SHP77 treated with DMSO at 0.1 percent for 48 hours (cell line): ENCODE measurements at places on chromosomes 13 and 19.

GRCh38 chr19:39983695-39984300, 12.8 kb downstream of the PSMC4 start:
- no peak for DNase-seq

DNA sequence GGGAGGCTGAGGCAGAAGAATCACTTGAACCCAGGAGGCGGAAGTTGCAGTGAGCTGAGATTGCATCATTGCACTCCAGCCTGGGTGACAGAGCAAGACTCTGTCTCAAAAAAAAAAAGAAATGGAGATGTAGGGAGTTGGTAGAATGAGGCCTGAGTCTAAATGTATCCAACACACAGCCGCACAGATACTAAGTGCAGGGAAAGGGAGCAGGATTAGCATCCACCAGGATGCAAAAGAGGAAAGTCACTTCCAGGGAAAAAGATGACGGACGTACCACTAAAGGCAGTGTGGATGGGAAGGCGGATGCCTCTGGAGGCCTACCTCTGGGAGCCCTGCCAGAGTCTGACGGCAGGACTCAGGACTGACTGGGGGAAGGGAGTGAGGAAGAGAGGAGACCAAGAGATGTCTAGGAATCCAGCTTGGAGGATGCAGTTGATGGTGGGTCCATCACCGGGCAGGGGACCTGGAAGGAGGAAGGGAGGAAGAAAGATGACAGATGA, 6.8 kb downstream of the FAM98C start:
- DNase-seq: no peak

DNA sequence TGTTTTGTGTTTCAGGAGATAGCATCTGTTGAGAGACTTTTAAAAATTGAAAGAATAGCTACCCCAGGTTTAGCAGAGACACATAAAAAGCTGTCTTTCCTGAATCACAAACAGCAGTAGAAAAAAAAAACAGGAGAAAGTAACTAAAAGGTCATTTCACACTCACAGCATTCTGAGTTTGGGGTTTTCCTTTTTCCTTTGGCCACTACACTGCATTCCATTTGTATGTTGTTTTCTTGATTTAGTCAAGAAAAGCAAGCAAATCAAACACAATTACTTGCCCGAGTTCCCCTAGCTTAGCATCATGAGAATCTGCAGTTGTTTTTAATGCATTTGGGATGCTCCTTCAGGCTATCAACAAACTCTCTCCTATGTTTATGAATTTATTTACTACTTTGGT, 161.0 kb downstream of the KCTD12 start:
- DNase-seq: no peak

- no peak for DNase-seq
These were observed 15.2 kb downstream of the PLEKHF1 start for GRCh38 chr19:29680447-29680846.

DNA sequence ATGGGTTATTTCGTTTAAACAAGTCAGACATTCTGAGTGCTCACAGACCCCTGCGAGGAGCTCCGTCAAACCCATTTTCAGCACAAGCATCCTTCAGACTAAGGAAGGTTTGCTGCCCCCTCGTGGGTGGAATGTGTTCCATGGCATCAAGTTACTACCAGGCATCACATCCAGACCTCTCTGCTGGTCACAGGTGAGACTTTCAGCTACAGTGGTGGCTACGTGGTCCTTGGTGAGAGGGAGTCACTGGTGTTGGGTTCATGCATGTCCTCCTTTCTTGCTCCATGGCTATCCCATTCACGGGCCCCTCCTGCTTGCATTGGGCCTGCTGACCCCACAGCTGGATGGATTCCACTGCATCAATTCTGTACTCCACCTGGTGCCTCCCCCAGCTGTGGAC, 9.1 kb upstream of the LILRB5 start:
- no peak for DNase-seq

- DNase-seq: no peak
These were observed 3.0 kb downstream of the IRS2 start for GRCh38 chr13:109783447-109783814.

DNA sequence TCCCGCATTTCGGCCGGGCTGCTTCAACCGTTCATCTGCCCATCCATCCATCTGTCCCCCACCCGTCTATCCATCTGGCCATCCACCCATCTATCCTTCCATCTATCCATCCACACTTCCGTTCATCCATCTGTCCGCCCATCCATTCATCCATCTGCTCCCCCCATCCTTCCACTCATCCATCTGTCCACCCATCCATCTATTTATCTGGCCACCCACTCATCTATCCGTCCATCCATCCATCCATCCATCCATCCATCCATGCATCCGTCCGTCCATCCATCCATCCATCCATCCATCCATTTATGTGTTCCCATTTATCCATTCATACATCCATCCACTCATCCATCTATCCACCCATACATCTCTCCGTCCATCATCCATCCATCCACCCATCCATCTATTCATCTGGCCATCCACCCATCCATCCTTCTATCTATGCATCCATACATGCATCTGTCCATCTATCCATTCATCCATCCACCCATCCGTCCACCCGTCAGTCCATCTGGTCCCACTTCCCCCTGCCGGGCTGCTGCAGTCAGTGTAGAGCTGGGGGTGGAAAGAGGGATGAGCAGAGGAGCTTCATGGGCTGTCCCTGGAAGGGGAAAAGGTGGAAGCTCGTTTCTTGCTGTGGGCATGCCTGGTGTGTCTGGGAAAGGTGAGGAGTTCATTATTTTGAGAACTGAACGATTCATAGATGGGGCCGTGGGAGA, 722 bp downstream of the HSD11B1L start:
- no peak for DNase-seq

GRCh38 chr19:51006406-51006805, 5.0 kb upstream of the KLK8 start:
- DNase-seq: no peak

DNA sequence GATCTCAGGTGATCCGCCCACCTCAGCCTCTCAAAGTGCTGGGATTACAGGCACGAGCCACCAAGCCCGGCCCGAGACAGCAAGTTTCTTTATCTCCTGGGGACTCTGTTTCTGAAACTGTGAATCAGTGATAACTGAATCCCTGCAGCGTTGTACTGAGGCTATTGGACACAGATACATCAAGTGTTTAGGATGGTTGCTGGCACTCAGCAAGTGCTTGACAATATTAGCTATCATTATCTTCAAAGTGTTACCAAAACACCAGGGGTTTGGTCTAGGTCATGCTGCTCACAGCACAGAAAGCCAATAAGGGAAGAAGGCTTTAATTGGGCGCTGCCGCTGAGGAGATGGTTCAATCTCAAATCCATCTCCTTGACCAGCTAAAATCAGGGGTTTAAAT, 20.5 kb upstream of the PNMA8C start:
- DNase-seq: no peak

DNA sequence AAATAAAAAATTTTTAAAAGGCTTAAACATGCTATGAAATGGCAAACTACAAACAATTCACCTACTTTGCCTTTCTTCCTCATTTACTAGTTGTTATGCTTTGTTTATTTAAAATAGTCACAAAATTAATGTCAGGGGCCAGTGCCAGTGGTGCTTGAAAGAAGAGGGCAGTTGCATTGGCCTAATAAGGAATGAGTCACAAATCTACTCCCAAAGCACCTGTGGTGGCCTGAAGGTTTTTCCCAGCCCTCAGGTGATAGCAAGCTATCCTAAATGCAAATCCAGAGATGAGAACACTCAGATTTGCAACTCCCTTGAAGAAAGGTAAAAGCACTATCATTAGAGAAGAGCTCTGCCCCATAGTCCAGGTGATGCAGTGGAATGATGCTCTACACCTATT, 103.6 kb downstream of the MBNL2 start:
- DNase-seq: no peak

DNA sequence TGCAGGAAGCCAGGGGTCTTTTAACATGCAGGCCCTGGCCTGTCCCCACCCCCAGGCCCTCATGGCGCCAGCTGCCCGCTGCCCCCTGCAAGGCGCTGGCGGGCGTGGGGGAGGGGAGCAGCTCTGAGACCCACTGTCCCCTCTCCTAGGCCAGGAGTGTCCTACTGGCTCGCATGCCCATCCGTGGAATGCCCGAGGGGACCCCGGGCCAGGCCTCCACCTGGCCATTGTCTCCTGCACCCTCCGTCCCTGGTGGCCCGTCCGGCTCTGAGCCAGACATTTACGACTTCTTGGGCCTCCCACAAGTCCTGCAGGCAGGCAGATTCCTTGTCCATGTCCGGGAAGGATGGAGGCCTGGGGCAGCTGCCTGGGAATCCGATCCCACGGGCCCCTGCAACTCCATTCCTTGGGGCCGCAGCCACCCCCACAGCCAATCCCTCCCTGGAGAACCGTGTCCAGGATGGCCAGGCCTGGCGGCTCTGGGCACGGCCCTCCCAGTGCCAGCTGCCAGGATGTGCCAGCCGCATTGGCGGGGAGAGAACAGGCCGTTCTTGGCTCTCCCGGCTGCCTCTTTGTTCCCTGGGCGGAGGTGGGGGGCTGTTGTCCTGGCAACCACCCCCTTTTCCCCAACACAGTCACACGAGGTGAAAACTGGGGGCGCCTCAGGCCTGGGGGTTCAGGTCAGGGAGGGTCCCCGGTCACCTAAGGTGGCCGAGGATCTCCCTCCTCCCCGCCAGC, 10.5 kb upstream of the PLIN3 start:
- DNase-seq: no peak

DNA sequence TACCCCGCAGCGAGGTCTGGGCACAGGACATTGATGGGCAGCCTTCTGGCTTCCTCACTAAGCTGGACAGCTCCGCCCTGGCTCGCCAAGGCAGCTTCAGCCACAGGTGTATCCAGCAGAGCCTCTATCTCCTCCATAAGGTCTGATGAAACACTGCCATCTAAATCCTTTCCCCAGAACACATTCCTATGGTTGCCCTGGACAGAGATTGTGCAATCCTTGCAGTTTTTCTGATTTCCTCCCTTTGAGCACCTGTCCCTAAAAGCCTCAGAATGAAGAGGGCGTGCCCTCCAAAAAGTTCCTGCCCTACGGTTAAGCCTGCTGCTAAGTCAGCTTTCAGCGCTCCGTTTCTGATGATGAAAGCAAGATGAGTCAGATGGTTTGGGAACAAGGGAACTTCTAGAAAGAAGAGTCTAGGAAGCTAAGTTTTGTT, 21.0 kb downstream of the CLEC4M start:
- DNase-seq: no peak

- no peak for DNase-seq
These were observed 61.8 kb downstream of the AKAP11 start for GRCh38 chr13:42333613-42334328.

- no peak for DNase-seq
These were observed at the start of gene PMIS2 for GRCh38 chr19:35585848-35586247. Gene PMIS2 (plus strand): TSS chr19:35586173. CDS start chr19:35586260, 87 bp downstream.

GRCh38 chr13:40306817-40307216, 359.6 kb downstream of the FOXO1 start:
- DNase-seq: no peak

- DNase-seq: no peak
These were observed 139.4 kb downstream of the LHFPL6 start for GRCh38 chr13:39463611-39464010.

DNA sequence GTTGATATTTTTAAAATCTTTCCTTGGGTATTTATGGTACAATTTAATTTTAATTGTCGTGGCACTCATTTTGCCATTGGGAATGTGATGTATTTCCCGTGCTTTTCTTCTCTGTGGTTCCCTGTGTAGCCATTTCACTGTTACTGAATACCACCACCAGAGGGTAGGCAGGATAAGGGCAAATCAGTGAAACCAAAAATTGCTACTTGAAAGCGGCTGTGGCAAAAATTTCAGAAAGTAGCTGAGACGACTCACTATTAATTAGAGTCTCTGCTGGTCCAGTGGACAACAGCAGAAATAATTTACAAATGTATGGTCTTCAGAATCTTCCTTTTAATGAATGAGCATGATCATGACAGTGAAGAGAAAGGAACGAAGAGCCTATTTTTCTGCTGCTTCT, 34.4 kb upstream of the MIR17HG start:
- DNase-seq: no peak

GRCh38 chr19:29540114-29540513, 14.3 kb downstream of the VSTM2B start:
- DNase-seq: no peak

- no peak for DNase-seq
These were observed 5.8 kb upstream of the ERCC2 start for GRCh38 chr19:45376045-45376724.

GRCh38 chr13:40484101-40484800, 182.2 kb downstream of the FOXO1 start:
- DNase-seq: no peak

DNA sequence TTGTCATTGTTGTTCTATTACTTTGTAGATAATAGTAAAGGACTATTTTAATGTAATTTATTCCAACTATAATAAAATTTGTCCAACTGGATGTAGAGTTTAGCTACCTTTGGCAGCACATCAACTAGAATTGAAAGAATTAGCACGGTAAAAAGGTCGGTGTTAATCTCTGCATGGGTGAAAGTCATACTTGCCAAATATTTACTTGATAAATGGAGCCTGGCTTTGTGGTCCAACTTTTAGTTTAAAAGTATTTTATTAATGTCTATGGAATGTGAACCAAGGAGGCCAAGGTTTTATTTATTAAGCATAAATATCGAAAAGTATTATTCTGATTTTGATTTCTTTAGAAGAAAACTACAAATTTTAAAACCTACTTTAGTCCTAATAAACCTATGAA, 1389.0 kb downstream of the PCDH9 start:
- no peak for DNase-seq

DNA sequence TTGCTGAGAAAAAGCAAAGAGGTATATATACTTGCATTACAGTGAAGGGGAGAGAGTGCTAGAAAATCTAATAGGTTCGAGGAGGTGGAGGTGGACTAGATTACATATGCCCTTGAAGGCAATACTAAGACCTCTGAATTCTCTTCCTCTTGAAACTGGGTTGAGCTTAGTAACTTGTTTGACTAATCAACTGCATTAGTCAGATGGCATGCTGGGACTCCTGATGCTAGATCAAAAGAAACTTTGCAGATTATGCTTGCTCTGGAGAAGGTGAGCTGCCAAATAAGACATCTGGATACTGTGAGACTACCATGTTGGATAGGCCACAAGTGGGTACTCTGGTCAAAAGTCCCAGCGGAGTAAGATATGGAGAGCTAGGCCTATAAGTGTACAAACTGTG, 331.3 kb downstream of the KLF5 start:
- no peak for DNase-seq

DNA sequence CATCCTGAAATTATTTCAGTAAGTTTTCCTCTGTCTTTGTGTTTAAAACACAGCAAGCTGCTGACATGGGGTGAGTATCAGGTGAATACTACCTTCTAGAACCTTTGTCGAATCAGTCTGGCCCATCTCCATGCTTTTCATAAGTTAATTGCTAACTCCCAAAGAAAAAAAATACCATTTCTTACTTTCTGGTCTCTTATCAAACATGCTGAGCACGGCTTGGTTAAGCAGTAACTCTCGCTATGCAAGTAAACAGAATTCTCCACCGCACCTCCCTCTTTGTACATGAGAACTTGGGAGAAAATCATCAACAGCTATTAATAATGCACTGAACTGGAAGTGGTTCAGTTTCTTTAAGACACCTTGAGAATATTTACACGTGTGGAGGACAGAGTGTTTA, 88.6 kb downstream of the FGF9 start:
- DNase-seq: no peak

DNA sequence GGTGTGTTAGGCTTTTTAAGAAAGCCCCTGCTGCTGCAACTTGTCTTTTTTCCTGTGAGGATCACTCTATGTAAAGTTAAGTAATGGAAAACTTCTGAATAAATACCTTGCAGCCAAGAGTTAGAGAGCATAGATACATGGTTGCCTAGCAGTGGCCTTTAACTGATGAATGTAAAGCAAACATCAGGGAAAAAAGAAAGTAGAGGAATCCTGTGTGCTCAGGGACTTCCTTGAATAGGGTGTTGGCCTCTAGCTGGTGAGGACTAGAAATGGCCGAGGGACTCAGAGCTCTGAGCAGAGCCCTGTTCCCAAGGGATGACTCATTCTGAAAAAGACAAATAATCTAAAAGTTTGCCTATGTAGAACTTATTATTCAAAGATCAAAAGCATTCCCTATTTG, 135.7 kb downstream of the MIPEP start:
- DNase-seq: no peak
